NCI-H1436 (cell line): ENCODE measurements at places on chromosomes 3 and 15.

DNA sequence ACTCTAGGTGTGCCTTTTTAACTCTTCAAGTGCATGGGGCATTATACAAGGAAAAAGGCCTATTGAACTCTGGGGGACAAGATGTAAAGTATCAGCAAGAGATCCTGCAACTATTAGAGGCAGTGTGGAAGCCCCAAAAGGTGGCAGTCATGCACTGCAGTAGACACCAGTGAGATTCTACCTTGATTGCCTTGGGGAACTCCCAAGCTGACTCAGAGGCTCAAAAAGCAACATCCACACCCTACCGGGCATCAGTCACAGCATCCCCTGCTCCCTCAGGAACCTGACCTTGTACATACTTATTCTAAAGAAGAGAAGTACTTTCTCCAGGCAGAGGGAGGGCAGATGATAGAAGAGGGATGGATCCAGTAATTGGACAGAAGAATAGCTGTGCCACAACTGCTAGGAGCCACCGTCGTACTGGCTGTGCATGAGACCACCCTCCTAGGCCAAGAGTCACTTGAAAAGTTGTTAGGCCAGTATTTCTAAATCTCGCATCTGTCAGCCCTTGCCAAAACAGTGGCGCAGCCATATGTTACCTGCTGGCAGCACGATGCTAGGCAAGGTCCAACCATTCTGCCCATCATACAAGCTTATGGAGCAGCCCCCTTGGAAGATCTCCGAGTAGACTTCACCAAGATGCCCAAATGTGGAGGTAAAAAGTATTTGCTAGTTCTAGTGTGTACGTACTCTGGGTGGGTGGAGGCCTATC lies 523.1 kb upstream of the FRG2C start:
- DNase-seq = no peak

GRCh38 chr3:156626104-156626503 lies 48.3 kb upstream of the TIPARP start:
- DNase-seq = peak; percentile 80

DNA sequence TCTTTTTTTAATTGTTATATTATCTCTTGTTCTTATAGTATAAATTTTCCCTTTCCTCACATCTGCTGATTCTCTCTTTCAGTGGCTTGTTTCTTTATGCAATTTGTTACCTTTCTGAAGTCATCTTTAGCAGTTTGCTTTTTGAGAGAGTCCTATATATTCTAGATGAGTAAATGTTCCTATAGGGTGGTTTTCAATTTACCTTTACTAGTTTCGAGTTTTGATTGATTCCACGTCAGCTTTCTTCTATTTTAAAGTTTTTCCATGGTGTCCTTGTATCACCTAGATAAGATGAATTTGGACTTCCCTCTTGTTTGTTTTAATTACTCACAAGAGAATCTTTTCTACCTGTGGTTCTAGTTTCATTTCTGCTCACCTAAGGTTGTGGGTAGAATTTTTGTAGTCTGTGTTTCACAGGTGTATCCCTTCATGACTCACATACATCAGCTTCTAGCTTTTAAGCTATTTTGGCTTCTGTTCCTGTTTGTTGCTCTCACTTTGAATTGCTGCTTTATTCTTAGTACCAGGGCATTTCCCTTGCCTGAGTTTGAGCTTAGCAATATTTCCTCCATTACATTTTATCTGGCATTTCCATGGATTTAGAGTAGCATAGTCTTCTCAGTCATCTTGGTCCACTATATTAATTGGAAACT lies 6.4 kb downstream of the TEX9 start:
- no peak for DNase-seq

DNA sequence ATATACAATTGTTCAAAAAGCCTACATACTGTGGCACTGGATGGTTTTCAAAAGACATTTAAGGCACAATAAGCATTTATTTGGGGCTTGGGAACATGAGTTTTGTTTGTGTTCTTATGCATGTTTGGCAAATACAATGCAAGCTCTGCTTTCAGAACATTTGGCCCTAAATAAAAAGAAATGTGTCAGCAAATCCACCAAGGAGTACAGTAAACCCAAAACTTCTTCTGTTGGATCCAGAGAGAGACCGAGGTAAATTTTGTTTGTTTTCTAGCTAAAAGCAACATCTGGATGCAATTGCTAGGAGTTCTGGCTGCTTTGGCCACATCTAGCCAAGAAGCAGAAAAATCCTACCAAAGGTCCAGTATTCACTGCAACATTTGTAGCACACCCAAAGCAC lies 168.8 kb downstream of the DCLK3 start:
- DNase-seq = no peak

- no peak for DNase-seq
Measured at GRCh38 chr3:25023876-25024275, 404.2 kb upstream of the RARB start.
